ENCODE measurements at places on chromosomes 2 and 18. TPM values are rescaled to one million over a fixed set of nuclear protein-coding genes. Genes with fewer than 3 reads are reported as not detected.

The SFTPB gene
- total RNA-seq, result not detected

The AFF3 gene
- 113 TPM for total RNA-seq

The FBXO48 gene
- 0.63 TPM for total RNA-seq

The PSMD14 gene
- 48.5 TPM for total RNA-seq

DNA sequence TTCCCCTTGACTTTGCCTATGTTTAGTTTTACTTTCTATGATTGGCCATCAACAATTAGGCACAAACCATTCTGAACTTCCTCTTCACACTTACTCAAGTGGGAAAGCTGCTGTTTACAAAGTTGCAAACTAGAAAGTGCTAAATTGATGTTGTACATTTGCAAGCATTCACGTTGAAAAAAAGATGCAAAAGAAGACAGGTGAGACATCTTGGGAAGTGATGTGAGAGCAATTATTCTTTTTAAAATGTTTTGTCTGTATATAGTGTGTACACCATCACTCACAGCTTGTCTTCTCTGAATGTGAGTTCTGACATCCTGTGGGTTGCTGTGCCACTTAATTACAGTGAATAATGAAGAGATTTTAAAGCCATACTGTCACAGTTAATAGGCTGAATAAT is 874.1 kb upstream of the LRATD1 start:
- DNase-seq, result no peak

DNA sequence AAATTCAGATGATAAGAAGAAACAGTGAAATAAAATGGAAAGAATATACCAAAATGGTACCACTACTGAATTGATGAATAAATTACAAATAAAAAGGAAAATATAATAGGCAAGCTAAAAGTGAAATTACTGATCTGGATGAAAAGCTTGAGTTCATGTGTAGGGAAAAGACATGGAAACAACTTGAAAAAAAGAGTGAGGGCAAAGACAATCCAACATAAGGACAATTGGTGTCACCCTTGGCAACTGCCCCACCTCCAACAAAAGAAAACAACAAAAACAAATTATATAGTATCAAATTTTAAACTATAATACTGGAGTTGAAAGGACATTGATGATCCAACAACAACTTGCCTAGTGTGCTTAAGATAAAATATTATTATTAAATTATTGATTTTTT is 37.6 kb downstream of the PPP1R1C start:
- DNase-seq, result no peak

DNA sequence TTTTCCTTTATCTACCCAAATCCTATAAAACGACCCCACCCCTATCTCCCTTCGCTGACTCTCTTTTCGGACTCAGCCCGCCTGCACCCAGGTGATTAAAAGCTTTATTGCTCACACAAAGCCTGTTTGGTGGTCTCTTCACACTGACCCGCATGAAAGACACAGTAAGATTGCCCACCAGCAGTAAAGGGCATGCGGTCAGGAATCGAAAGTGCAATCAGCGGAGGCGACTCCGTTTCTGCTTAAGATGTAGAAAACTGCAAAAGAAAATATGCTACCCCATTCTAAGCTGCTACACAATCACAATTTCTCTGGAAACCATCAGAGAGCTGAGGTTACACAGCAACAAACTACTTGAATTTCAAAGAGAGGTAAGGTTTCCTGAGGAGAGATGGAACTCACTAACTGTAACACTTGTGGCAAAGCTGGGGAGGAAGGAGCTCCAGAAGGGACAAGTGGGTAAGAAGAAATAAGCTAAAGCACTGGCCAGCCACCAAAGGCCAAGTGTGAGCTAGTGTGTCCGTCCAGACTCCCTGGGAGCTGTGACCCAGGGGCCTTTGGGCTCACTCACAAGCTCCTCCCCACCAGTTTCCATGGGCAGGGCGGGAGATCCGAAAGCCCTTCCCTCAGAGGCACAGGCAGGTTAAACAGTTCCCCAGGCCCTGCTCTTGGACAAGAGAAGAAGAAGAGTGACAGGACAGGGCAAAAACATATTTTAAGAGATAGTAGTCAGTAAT is 72.8 kb upstream of the TGFA start:
- DNase-seq, result no peak

GRCh38 chr2:233079473-233079877 is 19.3 kb downstream of the INPP5D start:
- peak; percentile 10 for DNase-seq

GRCh38 chr18:33914399-33914798 is 310.3 kb downstream of the NOL4 start:
- no peak for DNase-seq

- no peak for DNase-seq
Observed at GRCh38 chr2:110639972-110640371, 37.9 kb downstream of the BUB1 start.

- no peak for DNase-seq
Observed at GRCh38 chr2:30149513-30149912, 2.7 kb downstream of the YPEL5 start.

GRCh38 chr18:52288403-52289004 is 51.5 kb upstream of the DCC start:
- DNase-seq, result no peak

DNA sequence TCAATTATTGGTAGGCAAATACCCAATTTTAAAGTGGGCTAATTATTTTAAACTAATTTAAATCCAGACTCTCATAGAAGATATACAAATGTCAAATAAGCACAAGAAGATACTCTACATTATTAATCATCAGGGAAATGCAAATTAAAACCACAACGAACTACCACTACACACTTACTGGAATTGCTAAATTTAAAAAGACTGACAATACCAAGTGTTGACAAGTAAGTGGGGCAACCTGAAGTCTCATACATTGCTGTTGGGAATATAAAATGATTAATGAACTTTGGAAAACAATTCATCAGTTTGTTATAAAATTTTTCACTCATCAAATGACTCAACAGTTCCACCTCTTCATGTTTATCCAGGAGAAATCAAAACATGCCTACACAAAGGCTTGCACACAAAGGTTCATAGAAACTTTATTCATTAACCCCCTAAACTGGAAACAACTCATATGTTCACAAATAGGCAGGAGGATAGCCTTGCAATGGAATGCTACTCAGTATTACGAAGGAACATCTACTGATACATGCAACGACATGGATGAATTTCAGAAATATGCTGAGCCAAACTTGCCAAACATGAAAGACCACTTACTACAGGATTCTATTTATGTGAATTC is 120.8 kb downstream of the MCFD2 start:
- DNase-seq, result no peak

DNA sequence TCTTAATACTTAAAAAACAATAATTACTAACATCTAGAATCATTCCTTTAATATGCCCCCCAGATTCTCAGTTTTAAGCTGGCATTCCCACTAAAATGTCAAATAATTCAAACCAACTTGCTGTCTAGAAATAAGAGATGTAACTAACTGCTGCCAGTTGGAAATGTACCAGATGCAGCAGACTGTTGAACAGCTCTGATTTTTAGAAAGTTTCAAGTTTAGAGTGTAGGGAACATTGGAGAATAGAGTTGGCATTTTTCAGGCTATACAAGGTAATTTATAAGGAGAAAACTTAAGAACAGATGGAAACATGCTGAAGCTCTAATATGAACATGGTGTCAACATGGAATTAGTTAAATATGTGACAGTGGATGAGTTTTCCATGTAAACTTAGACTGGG is 101.4 kb downstream of the PTRHD1 start:
- no peak for DNase-seq

- DNase-seq, result no peak
Observed at GRCh38 chr2:142867136-142867535, 10.3 kb upstream of the KYNU start.

DNA sequence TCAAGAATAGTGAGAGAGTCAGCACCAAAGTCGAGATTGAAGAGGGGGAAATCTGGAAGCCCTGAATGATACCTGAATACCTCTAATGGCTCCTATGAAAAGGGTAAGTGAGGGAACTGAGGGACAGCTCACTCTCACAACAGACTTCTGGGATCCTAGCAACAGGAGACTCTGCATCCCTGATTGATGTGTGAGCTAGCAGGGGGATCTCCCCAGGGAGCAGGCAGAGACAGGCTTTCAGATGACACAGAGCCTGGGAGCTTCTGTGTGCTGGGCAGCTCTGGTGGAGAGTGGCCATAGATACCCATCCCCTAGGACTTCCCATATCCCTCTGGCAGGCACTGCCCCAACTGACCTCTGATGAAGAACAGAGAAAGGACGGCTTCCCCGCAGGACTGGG is 206.2 kb downstream of the EXOC6B start:
- no peak for DNase-seq

- DNase-seq, result no peak
Observed at GRCh38 chr2:130286983-130287655, 55.6 kb upstream of the IMP4 start.

- no peak for DNase-seq
Observed at GRCh38 chr2:237482485-237482884, 4.6 kb upstream of the MLPH start.

- no peak for DNase-seq
Observed at GRCh38 chr18:53937037-53937436, 287.4 kb downstream of the MBD2 start.

DNA sequence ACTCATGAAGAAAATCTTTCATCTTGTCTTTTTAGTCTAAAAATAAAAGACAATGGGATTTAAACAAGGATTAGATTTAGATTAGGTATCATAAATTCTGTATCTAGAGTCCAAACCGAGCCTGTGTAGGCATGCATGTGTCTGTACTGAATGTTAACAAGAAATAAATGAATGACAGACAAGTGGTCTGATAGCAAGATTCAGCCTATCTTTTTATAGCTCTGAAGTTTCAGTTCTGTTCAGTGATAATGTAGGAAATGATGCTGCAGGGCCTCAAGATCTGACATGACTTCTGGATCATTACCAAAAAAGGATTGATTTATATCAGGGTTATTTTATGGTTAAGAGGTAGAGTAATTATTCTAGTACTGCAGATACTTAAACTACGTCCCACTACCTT is 137.0 kb upstream of the ATP5MC3 start:
- DNase-seq, result no peak

DNA sequence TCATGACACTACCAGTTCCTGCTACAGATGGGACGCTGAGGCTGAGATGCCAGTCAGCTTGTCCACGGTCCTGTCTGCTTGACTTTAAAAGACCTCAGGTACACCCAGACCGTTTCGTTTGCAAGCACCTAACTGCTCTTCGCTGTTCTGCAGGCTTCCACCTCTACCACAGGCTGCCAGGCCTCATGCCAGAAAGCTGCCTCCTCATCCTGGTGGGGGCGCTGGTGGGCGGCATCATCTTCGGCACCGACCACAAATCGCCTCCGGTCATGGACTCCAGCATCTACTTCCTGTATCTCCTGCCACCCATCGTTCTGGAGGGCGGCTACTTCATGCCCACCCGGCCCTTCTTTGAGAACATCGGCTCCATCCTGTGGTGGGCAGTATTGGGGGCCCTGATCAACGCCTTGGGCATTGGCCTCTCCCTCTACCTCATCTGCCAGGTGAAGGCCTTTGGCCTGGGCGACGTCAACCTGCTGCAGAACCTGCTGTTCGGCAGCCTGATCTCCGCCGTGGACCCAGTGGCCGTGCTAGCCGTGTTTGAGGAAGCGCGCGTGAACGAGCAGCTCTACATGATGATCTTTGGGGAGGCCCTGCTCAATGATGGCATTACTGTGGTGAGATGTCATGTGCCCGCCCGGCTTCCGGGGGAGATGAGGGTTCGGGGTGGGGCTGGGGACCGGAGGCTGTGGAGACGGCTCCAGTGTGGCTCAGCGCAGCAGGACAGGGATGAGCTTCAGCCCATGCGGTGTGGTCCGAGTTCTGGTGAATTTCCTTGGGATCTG is 5.9 kb downstream of the SLC9A4 start:
- DNase-seq, result no peak

DNA sequence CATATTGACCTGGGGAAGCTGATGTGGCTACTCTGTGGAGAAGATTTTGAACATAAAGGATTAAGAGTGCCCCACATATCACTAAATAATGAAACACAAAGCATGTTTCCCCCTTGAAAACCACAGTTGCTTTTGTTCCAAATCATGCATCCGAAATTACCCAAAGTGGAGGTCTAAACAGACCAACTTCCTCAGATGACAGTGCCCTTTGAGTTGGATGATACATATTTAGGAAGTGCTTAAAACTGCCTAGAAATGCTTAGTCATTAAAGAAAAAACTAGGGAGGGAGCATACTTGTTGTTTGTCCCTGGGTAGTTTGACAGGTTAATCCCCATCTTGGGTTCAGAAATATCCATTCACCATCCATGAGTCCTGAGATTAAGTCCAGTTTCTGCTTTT is 1070.3 kb downstream of the SUCLG1 start:
- DNase-seq, result no peak

GRCh38 chr2:74250189-74250631 is 51.8 kb downstream of the MTHFD2 start:
- DNase-seq, result no peak

All from chondrocyte (in vitro differentiated cells).